ENCODE measurements at places on chromosomes 12 and 14. TPM values are rescaled to one million over a fixed set of nuclear protein-coding genes. Genes with fewer than 3 reads are reported as not detected.

Gene CLEC9A
- total RNA-seq, result not detected

Gene DLGAP5
- 149 TPM for total RNA-seq

Gene INSM2
- not detected for total RNA-seq

Gene MDM1
- total RNA-seq, result 21.1 TPM

Gene FOXG1
- total RNA-seq, result 0.07 TPM

Gene STON2
- total RNA-seq, result 0.40 TPM

Gene DEGS2
- under 0.01 TPM for total RNA-seq

Gene MAGOHB
- total RNA-seq, result 36.4 TPM

Gene KCNJ8
- total RNA-seq, result not detected

Gene CD69
- total RNA-seq, result 0.53 TPM

Gene TEAD4
- total RNA-seq, result 51.3 TPM

Gene DUSP6
- 238 TPM for total RNA-seq

Gene TGM1
- total RNA-seq, result 1.1 TPM

Gene KRT74
- total RNA-seq, result not detected

Gene A2M
- 3.0 TPM for total RNA-seq

Gene VASH1
- 52.8 TPM for total RNA-seq

Gene ISCU
- 79.5 TPM for total RNA-seq

Gene TECPR2
- total RNA-seq, result 13.8 TPM

Gene TEX52
- total RNA-seq, result not detected

Gene RNASE7
- total RNA-seq, result not detected

Gene RPGRIP1
- total RNA-seq, result not detected

Gene TMTC1
- total RNA-seq, result 12.2 TPM

Data from thoracic aorta endothelial cell (primary cell).